ENCODE measurements at places on chromosomes 2 and 18. TPM values are rescaled to one million over a fixed set of nuclear protein-coding genes. Genes with fewer than 3 reads are reported as not detected.

Gene CACNB4
- polyA plus RNA-seq, result 0.42 TPM

Gene TXNDC9
- polyA plus RNA-seq, result 18.3 TPM

- no peak for DNase-seq
These were observed 248.8 kb downstream of the ACKR3 start for GRCh38 chr2:236818281-236819045.

- DNase-seq, result no peak
These were observed 521.7 kb upstream of the SPHKAP start for GRCh38 chr2:228703152-228703551.

DNA sequence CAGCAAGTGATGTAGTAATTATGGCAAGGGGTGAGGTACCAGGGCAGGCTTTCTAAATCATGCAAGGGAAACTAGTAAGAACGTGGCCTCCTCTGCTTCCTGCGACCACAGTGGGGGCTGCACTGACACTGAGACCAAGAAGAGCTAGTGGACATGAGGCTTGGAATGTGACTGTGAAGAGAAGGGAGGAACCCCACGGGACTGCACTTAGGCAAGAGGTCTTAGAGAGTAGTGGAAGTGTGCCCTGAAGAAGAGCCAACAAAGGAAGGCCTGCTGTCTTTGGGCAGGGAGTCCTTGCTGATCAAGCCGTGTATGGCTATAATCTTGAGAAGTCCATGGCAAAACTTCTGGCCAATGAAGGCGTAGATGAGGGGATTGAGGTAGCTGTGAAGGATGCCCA is 8.9 kb upstream of the RUFY4 start:
- DNase-seq, result no peak

DNA sequence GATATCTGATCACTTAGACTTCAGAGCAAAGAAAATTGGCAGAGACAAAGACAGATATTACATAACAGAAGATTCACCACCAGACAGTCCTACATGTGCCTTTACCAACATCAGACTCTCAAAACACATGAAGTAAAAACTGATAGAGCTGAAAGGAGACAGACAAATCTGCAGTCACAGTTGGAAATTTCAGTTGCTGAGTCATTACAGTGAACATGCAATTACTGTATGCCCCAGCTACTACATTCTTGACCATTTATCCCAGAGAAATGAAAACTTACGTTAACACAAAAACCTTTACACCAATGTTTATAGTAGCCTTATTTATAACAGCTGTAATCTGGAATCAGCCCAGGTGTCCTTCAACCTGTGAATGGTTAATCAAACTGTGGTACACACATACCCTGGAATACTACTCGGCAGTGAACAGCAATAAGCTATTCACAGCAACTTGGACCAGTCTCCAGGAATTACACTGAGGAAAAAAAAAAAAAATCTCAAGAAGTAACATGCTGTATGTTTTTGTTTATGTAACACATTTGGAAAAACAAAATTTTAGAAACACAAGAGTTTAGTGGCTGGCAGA is 7.5 kb upstream of the SCLY start:
- DNase-seq, result no peak

DNA sequence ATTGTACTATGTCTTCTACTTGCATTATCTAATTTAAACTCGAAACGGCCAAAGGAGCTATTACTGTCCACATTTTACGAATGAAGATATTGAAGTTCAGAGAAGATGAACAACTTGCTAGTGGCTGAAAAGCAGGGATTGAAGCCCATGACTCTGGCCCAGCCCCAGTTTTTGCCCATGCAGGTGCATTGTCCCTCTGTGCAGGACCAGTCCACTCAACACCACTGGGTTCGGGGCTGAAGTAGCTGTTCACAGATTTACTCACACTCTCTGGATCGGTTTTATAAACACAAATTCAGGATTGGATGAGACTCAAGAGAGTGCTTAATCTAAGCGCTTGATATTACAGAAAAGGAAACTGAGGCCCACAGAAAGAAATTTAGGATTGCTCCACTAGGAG is 1.4 kb upstream of the IHH start:
- DNase-seq, result no peak
